ENCODE measurements at places on chromosomes 1 and 21.

- no peak for DNase-seq
Observed at GRCh38 chr1:167229719-167230385, 9.2 kb downstream of the POU2F1 start.

- DNase-seq = no peak
Observed at GRCh38 chr1:9271283-9271682, 21.4 kb upstream of the SPSB1 start.

DNA sequence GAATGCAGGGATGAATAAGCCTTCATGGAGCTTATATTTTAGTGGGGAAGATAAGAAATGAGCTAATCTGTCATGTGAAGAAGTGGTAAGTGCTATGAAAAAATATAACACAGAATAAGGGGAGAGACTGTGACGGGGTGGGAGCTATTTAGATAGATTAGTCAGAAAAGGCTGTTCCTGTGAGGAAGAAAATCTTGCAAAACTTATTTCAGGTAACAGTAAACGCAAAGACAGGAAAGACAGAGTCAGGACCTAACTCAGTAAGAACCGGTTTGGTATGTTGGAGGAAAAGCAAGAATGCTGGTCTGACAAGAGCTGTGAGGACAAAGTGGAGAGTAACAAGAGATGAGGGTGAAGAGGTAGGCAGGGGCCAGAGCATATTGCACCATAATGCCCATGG is 22.0 kb downstream of the GNAI3 start:
- no peak for DNase-seq

- no peak for DNase-seq
Observed at GRCh38 chr1:244779410-244779809, 56.0 kb upstream of the COX20 start.

DNA sequence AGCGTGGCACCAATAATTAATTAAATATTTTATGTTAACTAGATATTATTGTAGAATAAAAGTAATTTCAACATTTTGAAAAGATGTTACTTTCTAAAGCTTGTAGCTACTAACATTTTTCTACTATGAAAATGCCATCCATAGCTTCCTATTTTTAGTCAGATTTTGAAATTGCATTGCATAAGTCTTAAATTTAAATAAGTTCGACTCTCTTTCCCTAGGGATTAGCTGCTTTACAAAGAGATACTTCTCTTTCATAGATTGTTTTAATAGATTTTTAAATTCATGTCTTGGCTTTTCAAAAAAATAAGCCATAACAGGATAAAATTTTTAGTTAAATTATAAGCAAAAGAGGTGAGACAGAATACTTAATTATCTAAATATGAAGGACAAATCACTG is 1279.6 kb downstream of the KCNT2 start:
- DNase-seq = no peak

- no peak for DNase-seq
Observed at GRCh38 chr1:65108025-65108642, 39.9 kb upstream of the AK4 start.

DNA sequence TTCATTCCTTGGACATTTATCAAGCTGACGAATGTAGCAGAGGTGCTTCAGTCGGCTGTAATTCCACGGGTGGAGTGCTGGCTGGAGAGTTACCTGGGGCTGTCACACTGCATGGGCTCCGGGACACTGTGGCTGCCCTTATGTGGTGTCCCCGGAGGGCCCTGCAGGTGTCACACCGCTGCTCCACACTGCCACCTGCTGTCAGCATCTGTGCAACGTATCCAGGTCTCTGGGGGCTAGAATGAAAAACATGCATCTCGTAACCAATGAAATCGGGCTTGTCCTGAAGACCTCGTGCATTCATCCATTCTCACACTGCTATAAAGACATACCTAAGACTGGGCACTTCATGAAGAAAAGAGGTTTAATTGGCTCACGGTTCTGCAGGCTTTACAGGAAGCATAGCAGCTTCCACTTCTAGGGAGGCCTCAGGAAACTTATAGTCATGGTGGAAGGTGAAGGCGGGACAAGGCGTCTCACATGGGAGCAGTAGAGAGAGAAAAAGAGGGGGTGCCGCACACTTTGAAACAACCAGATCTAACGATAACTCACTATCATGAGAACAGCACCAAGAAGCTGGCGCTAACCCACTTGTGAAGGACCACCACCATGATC is 46.7 kb upstream of the PCBP3 start:
- peak; percentile 93 for DNase-seq

DNA sequence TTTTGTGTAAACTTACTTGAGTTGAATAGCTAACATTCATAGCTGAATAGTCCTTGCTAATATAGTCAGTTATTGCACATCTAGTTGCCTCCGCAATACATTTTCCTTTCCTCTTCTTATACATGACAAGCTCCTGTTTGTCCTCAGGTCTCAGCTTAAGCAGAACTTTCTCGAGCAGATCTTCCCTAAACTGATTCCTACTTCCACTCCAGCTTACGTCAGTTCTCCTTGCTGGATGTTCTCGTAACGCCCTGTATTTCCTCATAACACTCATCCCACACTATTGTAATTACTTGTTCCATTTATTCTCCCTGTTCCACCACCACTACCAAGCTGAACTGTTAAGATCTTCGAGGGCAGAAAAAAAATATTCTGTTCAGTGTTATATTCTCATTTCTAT is 15.1 kb upstream of the OMA1 start:
- no peak for DNase-seq

DNA sequence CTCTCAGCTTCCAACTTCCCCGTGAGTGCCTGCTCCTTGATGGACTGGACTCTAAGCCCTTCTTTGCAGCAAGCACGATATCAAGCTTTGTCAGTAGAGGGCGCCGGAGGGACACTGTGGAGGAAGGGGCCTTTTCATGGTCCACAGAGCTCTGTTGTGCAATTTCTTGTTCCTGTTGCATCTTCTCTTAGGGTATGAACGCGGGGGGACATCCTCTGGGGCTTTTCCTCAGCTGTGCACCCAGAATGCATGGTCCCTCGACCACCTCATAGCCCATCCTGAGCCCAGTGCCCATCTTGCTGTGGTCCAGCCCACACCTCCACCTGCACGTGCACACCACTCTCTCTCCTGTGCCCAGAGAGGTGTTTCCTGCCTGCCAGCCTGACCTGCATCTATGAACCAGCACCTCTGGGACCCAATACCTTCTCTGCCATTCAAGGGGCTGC is 556.8 kb downstream of the PTPRU start:
- DNase-seq = peak; percentile 41

DNA sequence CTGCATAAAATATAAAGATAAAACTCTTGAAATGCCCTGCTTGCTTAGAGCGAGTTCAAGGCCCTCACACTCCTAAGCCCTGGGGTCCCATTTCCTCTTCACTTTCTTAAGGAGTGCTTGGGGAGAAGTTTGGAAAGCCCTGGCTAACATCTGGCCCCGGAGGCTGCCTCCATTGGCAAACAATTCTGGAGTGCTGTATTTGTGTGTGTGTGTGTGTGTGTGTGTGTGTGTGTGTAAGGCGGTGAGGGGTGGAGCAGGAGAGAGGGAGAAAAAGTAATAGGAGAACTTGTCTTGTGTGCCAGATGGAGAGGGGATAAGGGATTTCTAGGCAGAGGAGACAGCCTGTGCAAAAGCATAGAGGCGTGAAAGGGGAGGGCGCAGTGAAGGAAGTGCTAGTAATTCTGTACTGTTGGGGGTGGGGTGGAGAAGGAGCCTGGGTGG is 578 bp upstream of the TRIM62 start:
- DNase-seq = no peak

GRCh38 chr1:6891781-6892579 is 106.7 kb downstream of the CAMTA1 start:
- DNase-seq = no peak

DNA sequence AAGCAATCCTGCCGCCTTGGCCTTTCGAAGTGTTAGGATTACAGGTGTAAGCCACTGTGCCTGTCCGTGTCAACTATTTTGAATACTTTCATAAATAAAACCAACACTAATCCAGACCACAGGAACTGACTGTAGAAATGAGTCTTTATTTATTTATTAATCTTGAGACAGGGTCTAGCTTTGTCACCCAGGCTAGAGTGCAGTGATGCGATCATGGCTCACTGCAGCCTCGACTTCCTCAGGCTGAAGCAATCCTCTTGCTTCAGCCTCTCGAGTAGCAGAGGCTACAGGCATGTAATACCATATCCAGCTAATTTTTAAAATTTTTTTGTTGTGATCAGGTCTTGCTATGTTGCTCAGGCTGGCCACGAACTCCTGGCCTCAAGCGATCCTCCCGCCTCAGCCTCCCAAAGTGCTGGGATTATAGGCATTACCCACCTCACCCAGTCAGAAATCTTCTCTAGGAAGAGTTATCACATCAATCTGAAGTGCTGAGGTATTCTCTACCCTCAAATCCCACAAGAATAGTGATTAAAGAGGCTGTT is 21.7 kb upstream of the CPLANE2 start:
- no peak for DNase-seq

DNA sequence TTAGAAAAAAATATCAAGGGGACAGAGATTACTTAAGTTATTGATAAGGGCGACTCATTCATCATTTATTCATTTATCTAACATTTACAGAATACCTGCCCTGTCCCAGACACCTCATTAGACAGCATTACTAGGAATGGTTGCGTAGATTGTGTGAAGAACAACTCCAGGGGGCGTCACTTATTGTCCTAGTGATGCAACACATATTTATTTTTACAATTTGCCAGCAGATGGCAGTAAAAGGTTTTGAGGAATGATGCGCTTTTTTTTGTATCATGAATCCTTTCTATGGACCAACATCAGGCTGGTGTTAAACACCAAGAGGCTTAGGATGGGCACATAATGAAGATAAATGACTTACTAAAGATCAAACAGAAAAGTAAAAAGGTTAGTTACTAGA is 5.5 kb downstream of the NCAM2 start:
- DNase-seq = no peak

DNA sequence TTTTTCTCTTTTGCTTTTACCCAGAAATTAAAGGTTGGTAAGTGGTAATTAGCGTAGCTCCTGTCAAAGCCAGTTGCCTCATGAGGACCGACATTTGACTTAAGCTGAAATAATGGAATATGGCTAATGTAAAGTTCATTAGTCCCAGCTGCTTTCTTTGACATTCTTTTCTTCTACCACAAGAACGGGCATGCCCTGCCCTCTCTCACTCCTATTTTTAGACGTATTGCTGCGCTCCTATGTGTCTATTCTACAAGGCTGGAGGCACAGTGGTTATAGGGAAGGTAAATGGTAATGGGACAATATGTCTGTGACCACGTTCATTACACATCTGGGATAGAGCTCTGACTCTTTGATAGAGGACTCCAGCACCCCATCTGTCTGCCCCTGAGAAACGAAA is 6.8 kb downstream of the CORT start:
- DNase-seq = no peak

- no peak for DNase-seq
Observed at GRCh38 chr1:27379564-27380122, 3.5 kb downstream of the CD164L2 start.

- no peak for DNase-seq
Observed at GRCh38 chr1:63264161-63264560, 58.2 kb upstream of the FOXD3 start.

GRCh38 chr1:165837838-165838364 is 10.5 kb downstream of the UCK2 start:
- no peak for DNase-seq

GRCh38 chr1:76066394-76066793 is 8.2 kb upstream of the ST6GALNAC3 start:
- DNase-seq = no peak

DNA sequence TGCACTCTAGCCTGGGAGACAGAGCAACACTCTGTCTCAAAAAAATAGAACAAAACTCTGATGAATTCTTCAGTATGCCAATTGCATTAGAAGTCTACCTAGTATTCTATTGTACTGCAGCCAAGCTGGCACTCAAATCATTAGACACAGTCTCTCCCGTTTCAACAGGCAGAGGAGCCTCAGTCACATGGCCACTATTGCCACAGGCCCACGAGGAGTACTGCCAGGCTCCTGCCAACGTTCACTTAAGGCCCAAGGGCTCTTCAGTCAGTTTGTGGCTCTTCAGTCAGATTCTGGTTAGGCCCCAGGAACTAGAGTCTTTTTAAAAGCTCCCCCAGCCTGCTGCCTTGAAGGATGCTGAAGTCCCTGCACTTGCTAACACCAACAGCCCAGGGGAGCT is 73.4 kb downstream of the SH3BGR start:
- no peak for DNase-seq

GRCh38 chr1:96095849-96096612 is 625.6 kb upstream of the PTBP2 start:
- no peak for DNase-seq

DNA sequence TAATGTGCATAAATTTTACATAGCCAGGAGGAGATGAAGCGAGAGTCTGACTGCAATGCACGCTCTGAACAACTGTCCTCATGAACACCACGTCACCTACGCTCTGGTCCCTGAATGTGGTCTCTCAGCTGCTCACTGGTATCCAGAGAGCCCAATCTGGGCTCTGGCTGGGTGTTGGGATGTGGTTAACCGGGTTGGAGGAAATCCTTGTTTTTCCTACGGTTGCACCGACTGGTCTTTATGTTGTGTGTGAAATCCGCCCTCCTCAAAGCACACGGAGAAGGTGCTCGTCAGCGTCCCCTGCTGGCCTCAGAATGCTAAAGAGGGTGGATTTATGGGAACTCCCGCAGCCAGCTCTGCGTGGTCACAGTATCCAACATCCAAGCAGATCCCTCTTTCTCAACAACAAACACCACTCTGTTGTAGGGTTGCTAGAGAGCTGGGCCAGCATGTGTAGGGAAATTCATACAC is 51.8 kb upstream of the FAM89A start:
- DNase-seq = no peak

DNA sequence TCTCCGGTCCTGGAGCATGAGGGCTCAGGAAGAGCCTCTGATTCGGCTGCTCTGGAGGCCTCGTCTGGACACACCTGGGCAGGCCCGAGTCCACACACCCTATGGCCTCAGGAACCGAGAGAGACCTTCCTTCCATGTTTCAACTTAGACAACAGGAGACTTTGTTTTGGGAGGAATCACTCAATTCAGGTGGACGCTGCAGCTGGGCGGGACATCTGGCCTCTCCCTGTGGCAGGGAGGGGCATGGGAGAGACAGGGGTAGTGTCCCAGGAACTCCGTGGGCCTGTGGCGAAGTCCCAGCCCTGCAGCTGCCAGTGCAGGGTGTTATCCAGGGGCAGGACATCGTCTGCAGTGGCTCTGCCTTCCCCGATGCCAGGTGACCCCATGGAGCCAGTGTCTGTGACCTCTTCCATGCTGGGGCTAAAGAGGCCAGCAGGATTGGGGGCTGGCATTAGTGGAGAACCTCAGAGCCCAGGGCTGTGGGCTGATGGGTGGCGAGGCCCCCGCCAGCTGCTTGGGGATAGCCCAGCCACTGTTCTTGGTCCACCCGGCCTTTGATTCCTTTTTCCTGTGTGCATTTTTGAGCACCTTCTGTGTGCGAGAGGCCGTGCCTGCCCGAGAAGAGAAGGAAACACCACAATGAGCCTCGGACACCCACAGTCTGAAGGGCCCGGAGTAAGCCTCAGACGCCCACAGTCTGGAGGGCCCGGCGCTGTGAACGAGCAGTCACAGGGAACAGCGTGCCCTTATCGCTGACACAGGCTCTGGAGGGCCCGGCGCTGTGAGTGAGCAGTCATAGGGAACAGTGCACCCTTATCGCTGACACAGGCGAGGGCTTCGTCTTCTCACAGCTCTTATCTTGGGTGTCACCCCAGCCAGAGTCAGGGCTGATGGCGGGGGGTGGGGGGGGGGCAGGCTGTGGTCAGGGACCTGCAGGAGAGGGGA is 6.2 kb downstream of the COL18A1 start:
- no peak for DNase-seq

Measured in Peyer's patch (tissue), 4 donors.